ENCODE measurements at places on chromosomes 13 and 19.

GRCh38 chr13:40390401-40390916, 276.0 kb downstream of the FOXO1 start:
- DNase-seq = no peak

GRCh38 chr13:78607409-78608251, 4.3 kb upstream of the POU4F1 start:
- no peak for DNase-seq

DNA sequence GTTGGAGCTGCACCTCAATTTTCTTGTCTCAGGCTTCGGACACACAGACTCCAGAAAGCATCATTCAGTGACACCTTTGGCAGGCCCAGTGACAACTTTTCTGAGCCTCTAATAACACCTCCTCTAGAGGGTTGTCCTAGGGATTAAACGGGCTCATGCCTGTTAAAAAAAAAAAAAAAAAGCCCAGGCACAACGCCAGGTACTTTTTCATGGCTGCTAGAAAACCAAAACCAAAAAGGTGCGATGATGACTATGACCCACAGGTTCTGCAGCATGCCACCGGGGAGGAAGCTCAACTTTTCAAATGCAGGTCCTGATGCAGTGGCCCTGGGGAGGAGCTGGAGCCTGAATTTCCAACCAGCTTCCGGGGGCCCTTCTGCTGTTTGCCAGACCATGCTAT, 184.2 kb downstream of the ABCC4 start:
- DNase-seq = no peak

DNA sequence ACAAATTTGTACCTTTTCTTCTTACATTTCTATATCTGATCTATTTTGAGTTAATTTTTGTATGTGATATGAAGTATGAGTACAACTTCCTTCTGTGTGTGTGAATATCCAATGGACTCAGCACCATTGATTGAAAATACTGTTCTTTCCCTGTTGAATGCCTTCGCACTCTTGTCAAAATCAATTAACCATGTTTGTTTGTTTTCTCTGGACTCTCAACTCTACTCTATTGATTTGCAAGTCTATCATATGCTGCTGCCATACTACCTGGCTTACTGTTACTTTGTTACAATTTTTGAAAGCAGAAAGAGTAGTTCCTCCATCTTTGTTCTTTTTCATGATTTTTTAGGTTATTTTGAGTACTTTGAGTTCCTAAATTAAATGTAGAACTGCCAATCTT, 1437.4 kb upstream of the SPRY2 start:
- no peak for DNase-seq

DNA sequence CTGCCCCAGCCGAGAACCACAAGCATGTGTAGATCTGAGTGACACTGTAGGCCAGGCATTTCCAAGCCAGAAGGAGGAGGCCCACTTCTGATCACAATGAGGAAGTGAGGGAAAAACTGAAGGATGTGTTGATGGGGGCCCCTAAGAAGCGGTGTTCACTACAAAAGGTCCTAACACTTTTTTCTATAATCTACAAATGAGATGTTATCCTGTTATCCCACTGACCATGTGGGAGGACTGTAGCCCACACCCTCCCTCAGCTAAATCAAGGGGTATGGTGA, 99.0 kb upstream of the MCF2L start:
- no peak for DNase-seq

GRCh38 chr13:37486171-37486681, 112.3 kb downstream of the POSTN start:
- no peak for DNase-seq

GRCh38 chr13:30647420-30647819, 29.7 kb downstream of the USPL1 start:
- DNase-seq = no peak

DNA sequence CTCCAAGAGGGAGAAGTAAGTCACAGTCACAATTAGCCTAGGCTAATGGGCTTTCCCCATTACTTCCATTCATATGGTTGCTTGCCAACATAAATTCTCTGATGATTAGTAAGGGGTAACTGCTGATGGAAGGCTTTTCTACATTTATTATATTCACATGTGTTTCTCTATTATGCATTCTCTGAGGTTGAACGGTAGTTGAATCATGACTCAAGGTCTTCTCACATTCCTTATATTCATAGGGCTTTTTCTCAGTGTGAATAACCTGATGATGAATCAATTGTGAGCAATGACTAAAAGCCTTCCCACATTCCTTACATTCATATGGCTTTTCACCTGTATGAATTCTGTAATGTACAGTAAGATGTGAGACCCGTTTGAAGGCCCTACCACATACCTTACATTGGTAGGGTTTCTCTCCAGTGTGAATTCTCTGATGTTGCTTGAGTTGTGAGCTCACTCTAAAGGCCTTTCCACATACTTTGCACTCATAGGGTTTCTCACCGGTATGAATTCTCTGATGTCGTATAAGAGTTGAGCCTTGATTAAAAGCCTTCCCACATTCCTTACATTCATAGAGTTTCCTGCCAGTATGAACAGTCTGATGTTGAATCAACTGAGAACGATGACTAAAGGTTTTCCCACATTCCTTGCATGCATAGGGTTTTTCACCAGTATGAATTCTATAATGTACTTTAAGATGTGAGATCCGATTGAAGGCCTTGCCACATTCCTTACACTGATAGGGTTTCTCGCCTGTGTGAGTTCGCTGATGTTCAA, 9.3 kb downstream of the ZNF582 start:
- DNase-seq = no peak

- no peak for DNase-seq
These were observed 2194.8 kb downstream of the PCDH9 start for GRCh38 chr13:65035302-65035701.
